HCEC 1CT (cell line): ENCODE measurements at places on chromosomes 4 and X.

GRCh38 chr4:66300336-66300934, 630.1 kb upstream of the EPHA5 start:
- peak; percentile 5 for DNase-seq

GRCh38 chr4:26787461-26788340, 72.9 kb upstream of the STIM2 start:
- DNase-seq: peak; percentile 22

DNA sequence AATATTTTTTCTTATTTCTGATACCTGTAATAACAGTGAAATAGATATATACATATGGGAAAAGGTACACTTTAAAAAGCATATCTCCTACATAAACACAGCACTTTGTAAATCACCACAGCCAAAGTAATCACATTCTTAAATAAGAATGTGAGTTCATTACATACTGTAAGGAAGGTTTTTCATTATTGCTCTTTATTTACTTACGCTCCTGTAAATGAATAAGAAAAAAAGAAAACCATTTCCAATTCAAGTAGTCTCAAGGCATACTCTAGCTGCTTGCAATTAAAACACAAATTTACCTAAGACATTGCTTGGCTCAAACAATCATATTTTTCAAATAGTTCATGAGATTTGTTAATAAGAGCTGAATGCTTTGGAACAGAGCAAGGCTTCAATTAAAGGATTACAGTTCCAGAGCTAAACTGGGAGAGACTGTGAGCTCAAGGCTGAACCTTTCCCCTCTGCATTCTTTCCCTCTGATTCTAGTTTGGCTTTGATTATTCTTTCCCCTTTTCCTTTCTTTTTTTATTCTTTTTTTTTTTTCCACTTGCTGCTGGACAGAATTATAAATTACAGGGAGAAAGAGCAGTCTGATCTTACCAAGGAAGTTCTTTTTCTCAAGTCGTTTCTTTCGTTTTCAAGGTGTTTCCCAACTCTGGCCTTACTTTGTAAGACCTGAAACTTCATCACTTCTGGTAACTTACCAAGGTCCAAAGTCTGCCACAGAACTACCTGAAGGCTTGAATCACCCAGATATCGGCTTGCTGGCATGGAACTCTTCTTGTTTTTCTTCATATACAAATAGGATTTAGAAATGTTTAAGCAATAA, 278.3 kb downstream of the INPP4B start:
- no peak for DNase-seq

GRCh38 chrX:154398668-154399526, 720 bp downstream of the RPL10 start:
- peak; percentile 54 for DNase-seq

- no peak for DNase-seq
These were observed 88.0 kb upstream of the CBR4 start for GRCh38 chr4:169098054-169098497.

- DNase-seq: peak; percentile 43
These were observed 334.3 kb upstream of the GATB start for GRCh38 chr4:152094970-152095700.

- no peak for DNase-seq
These were observed 21.8 kb downstream of the TLR2 start for GRCh38 chr4:153705743-153706468.

DNA sequence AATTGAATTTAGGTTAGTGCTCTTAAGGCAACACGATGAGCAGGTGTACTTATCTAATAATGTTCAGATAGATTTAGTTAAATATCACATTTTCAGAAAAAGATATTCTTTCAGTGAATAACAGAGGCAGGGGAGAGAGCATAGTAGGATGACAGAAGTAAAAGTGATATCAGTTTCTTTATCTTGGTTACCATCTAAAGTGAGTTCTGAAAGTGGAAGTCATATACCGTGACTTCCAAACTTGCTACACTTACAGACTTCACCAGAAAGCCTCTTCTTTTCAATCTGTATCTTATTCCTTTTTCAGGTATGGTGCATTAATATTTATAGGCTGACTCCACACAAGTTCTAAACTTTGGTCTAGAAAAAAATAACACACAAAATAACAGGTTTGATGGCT, 124.9 kb downstream of the POU4F2 start:
- no peak for DNase-seq

GRCh38 chrX:111353793-111354192, 58.2 kb downstream of the DCX start:
- no peak for DNase-seq

DNA sequence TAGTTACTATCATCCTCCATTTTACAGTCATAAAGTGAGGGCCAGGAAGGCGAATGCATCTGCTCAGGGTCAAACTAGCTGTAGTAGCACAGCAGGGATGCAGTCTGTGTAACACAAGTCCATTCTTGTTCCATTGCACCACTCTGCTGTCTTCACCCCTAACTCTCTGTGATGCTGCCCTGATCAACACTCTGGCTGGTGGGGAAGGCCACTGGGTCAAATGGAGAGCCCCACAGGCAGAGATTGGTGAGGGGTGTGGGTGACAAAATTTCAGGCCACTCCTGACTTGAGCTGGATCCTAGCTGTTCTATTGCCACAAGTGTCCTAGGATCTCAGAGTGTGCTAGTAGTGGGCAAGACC, 136.5 kb downstream of the PJA1 start:
- no peak for DNase-seq

DNA sequence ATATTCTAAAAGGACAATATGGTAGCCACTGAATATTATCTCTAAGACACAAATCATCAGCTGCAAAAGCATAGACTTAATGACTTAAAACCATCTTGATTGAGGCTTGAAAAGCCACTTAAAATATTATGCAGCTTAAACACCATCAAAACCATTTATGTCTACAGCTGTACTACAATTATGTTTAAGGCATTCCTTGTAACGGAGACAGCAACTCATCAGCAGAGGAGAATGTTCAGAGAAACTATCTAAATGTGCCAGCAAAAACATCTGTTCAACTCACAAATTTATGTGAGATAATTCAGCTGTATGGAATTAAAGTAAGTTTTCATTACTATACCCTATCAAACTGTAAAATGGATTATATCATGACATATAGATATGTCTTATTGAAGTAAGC, 147.9 kb upstream of the CTSO start:
- DNase-seq: peak; percentile 2

DNA sequence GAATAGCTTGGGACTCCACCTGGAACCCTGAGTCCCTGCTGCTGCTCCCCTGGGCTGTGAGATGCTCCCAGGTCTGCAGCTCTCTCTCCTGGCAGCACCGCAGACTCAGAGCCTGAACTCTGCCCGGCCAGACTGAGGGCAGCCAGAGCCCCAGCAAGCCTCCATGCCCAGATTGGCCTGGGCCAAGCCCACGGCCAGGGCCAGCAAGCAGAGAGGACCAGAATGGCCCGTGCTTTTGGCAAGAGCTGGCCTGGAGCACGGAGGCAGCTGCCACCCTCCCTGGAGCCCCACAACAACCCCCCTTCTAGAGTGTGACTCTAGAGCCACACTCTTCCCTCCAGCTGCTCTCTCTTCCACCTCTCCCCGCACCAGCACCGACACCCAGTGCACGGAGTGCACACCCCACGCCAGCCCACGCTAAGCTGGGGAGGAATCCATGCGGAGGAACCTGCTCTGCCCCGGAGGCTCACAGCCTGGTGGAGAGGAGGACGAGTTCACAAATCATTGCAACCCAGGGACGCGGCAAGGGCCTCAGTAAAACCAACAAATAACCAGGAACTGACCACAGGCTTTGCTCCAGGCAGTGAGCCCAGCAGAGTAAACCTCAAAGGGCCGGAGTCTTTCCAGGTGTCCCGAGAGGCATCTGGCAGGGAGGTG, 110.3 kb downstream of the HMX1 start:
- no peak for DNase-seq

DNA sequence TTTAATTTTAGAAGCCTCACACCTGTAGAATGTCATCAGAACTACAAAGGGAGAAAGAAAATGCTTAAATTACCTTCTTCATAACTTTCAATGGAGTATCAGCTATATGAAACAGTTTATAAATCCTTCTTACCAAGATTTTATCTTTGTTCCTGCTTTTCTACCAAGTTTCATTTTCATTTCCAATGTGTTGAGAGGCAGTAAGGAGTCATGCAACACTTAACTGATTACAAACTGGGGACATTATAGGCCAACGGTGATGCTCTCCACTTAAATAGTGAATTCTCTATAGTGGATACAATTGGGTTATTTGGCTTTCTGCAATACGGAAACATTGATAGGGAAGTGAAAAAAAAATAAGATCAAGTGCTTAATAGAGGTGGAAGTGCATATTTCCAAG, 145.2 kb upstream of the FTHL17 start:
- no peak for DNase-seq

DNA sequence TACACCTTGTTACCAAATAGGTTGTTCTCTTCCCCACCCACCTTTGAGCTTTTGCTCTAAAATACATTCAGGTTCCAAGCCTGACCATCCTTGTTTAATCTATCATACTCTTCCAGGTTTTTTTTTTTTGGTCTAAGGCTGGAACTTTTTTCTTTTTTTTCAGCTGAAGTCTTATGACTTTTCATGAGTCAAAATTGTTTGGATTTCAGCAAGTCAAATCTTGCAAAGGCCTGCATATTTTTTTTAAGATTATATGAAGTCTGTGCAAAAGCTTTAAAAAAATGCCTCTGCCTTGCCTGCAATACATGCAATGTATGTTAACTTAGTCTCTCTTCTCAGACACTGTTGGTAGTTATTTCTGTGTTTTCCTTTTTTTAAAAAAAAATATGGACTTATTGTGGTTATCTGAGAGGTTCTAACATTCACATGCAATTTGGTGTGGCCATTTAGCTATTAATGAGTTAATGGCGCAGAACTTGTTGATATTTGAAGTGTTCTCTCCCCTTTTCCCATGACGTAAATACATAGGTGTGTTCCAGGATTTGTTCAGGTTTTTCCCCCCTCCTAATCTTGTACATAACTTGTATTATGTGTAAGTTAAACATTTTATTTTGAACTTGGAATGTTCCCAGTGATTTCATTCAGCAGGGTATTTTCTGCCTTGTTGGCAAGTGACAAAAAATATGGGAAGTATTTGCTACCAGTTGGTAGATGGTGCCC, 58.7 kb downstream of the CCKAR start:
- no peak for DNase-seq

- no peak for DNase-seq
These were observed 148.8 kb downstream of the CCNG2 start for GRCh38 chr4:77305766-77306165.

DNA sequence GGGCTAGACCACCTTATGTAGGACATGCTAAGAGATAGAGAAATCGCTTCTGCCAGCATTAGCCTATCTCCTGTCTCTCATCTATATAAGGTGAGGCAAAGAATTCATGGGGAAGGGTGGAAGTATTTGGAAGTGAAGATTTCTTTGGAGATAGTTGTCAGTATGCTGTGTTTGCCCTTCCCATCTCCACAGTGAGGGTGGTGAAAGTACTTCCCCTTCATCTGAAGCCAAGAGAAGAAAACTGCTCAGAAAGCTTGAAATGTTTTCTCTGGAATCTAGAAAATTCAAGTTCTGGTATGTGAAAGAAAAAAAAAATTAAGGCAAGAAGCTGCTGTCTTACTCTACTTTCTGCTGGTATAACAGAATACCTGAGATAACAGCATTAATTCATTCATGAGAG, 12.3 kb upstream of the ADH5 start:
- no peak for DNase-seq

DNA sequence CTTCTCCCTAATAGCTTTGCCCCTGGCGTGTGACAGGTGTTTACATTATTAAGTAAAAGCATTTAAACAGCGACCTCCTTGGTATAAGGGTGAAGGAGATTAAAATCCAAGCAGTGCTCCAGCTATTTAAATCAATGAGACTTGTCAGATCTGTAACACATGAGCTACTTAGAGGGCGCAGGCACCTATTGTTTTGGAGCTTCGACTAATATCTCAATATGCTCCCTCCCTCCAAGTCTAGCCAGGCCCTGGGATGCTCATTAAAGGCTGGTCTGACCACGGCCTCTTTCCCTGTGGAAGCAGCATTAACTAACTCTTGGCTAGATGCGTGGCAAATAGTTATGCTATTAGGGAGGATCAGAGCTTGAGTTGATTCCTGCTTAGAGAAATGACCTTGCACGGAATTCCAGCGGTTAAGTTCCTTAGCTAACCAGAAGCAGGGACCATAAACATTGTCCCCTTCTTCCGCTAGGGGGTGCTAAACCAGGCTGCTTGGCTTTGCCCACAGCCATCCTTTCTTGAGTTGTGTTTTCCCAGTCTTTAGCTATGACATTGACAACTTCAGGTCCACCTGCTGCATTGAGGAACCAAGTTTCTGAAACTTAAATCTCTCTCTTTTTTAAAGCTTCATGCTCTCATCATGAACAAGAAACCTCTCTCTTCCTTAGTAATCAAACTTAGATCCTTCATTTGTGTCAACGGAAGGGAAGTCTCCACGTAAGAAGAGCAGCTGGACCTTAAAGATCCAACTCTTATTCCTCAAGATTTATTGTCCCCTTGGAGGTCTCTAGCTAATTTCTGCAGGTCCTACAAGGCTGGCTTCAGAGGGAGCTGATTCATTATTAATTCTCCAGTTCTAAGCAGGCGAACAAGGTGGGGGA, 80.7 kb upstream of the IGFBP7 start:
- DNase-seq: peak; percentile 9

DNA sequence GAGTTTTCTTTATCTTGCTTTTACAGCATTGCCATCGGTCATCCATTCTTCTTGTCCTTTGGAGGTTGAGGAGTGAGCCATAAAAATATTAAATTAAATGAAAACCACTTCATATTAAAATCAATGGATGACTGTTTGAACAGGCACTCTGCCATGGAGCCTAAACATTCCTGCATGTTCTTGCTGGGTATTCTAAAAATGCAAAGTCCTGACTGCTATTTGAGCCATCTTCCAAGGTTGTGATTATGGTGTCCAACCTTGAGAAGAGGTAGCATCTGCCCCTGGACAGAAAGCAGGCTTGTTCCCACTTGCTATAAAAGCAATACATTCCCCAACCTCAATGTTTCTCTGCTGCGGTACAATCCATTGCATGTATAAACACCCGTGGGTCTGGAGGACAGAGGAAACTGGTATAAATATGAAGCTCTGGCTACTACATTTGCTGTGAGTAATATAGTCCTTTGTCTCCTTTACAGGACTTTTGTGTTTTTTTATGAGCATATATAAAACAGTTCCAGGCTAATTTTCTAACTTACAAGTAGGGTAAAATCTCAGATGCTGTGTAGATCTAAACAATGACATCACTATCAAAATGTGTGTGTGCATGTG, 70.9 kb upstream of the FAT4 start:
- DNase-seq: no peak

DNA sequence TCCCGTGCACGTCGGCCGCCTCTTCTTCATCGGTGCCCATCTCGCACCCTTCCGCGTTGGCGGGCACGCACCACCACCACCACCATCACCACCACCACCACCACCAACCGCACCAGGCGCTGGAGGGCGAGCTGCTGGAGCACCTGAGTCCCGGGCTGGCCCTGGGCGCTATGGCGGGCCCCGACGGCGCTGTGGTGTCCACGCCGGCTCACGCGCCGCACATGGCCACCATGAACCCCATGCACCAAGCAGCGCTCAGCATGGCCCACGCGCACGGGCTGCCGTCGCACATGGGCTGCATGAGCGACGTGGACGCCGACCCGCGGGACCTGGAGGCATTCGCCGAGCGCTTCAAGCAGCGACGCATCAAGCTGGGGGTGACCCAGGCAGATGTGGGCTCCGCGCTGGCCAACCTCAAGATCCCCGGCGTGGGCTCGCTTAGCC, 1.4 kb downstream of the POU4F2 start:
- DNase-seq: no peak
